Ureter (tissue), 1 donor: ENCODE measurements at places on chromosomes 1 and 21.

- DNase-seq, result no peak
Measured at GRCh38 chr1:15081102-15081501, 72.4 kb upstream of the TMEM51 start.

GRCh38 chr1:180548686-180549317 lies 10.0 kb upstream of the OVAAL start:
- no peak for DNase-seq

- DNase-seq, result no peak
Measured at GRCh38 chr1:9922342-9922741, 12.3 kb upstream of the CTNNBIP1 start.

GRCh38 chr21:46564391-46564790 lies 40.5 kb downstream of the S100B start:
- no peak for DNase-seq

DNA sequence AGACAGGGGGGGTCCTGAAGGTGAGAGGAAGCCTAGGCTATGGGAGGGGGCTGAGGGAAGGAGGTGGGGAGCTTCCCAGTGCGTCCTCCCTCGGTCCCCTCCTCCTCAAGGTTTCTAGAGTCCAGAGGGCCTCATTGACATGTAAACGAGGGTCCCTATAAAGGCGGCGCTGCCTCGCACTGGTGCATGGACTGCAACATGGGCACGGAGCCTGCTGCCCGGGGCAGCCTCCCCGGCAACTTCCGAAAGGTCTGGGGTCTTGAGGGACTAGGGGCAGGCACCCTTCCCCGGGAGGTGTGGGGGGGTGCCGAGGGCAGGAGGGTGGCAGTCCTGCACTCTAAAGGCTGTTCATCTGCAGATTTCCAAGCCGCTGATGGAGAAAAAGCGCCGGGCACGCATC lies at the start of gene HES3:
Gene HES3 (plus strand): TSS at position 187 of the 400 bp plus-strand sequence. CDS start 187 bp downstream, at position 374.
- no peak for DNase-seq

GRCh38 chr1:191343816-191344215 lies 814.4 kb upstream of the RGS18 start:
- DNase-seq, result no peak

DNA sequence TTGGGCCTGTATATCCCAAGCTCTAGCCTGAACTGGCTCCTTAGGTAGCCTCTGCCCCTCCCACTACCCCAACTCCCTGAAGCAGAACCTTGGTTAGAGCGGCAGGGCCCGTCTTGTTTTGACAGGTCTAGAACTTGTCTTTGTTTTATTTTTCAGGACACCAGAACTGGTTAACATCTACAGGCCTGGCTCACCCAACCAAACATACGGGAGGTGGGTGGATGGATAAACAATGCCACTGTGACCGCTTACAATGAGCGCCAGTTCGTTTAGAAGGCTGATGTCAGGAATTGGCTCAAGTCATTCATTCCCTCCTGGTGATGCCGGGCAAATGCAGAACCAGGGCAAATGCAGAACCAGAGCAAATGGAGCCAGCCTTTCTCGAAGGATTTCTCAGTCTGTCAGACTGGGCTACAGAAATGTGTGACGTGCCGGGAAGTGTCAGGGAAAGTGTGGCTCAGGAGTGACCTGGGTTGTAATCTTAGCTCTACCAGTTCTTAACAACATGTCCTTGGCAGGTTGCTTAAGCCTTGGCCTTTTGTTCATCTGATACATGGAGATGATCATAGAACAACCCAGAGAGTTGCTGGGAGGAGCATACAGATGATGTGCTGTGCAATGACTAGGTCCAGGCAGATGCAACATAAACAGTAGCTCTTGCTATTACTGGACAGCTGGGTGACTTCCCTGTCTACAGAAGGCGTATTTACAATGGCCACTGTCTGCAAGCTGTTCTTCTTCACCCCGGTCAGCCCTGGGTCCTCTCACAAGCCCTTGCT lies 30.5 kb upstream of the BTG2 start:
- DNase-seq, result peak; percentile 77

DNA sequence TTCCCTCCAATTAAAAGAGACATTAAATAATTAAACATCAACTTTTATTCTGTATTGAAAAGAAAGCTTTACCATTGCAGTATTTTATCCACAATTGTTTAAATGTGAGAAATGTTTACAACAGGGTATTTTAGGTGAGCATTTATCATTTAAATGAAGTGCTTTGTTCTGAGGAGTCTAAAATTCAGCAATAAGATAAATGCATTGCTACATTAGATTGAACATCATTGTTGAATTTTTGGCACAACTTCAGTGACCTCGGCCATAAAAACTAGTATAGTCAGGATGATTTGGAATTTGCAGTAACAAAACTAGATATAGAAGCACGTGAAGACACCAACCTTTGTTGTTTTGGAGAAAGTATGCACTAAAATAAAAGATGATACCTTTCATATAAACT lies 692.9 kb downstream of the USP25 start:
- no peak for DNase-seq

GRCh38 chr1:151520359-151520758 lies 9.2 kb downstream of the CGN start:
- no peak for DNase-seq

- DNase-seq, result no peak
Measured at GRCh38 chr1:203381151-203381751, 30.3 kb upstream of the FMOD start.

GRCh38 chr1:240395336-240395735 lies 216.6 kb downstream of the GREM2 start:
- no peak for DNase-seq

DNA sequence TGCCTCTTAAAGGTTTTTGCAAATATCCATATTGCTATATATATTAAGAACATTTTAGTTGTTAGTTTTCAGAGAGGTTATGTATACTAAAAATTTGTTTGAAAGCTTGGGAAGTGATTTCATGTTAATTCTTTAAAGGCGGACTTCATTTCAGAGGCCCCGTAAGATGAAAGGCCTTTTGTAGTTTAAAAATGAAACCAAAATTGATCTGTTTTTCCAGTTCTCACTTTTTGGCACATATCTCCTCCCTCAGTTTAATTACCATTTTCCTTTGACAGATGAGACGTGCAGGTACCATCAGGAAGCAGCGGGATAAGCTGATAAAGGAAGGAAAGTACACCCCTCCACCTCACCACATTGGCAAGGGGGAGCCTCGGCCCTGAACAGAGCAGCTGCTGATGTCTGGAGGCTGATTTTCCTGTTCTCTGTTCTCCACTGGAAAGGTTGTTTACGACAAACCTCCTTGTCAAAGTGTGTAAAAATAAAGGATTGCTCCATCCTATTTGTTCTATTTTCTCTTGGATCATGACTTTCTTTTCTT lies 8.0 kb downstream of the NDUFS5 start:
- DNase-seq, result no peak

DNA sequence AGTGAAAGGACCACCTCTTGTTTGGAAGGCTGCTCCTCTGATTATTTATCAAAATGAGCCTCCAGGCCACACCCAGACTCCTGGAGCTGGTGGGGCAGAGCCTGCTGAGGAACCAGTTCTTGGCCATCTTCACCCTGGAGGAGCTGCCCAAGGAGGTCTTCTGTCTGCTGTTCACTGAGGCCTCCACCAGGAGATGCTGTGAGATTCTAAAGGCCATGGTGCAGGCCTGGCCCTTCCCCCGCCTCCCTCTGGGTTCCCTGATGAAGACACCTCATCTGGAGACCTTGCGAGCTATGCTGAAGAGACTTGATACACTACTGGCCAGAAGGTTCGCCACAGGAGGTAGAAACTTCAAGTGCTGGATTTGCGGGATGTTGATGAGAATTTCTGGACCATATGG lies 61.7 kb upstream of the GJA8 start:
- no peak for DNase-seq

GRCh38 chr1:161989108-161989507 lies 34.6 kb downstream of the OLFML2B start:
- no peak for DNase-seq

- DNase-seq, result no peak
Measured at GRCh38 chr1:197961449-197961848, 44.3 kb downstream of the LHX9 start.

GRCh38 chr1:156123356-156124196 lies 9.1 kb downstream of the LMNA start:
- peak; percentile 97 for DNase-seq

DNA sequence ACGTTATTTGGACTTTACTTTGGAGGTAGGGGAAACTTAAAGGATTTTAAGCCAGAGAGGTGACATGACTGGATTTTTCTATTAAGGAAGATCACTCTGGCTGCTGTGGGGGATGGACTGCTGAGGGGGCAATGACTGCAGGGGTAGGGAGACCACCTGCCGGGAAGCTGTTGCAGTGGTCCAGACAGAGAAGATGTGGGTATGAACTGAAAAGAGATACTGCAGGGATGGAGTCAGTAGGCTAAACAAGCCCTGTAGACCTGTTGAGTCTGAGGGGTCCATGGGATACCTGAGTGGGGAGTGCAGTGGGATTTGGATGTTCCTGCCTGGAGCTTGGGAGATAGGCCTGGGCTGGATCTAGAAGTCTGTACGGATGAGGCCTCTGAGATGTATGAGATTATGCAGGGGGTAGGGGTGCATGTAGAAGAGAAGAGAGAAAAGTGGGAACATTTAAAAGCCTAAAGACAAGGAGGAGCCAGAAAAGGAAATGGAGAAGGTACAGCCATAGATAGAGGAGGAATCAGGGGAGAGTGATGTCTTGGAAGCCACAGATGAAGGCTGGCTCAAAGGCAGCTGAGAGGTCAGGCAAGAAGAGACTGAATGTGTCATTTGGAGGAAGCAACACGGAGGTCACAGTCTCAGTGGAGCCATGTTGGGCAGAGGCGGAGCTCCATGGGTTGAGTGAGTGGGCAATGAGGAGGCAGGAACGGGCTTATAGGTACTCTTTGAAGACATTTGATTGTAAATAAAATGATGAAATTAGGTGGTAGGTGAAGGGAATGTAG lies 25.9 kb upstream of the KCNA2 start:
- no peak for DNase-seq

- DNase-seq, result no peak
Measured at GRCh38 chr1:112546076-112546475, 37.3 kb downstream of the WNT2B start.

DNA sequence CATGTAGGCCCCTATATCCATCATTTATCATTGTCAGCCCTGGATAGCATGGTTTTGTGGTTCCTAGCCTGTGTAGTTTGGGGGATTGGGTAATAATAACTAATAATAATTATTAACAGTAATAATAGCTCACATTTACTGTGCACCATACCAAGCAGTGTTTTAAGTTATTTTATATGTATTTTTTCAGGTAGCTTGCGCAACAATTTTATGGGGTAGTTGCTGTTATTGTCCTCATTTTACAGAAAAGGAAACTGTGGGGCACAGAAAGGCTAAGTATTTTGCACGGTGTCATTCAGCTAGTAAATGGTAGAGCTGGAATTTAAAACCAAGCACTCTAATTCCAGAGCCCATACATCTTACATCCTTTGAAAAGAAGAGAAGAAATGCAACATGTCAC lies 179.8 kb downstream of the HS2ST1 start:
- no peak for DNase-seq

- no peak for DNase-seq
Measured at GRCh38 chr1:112054510-112054909, 65.0 kb upstream of the KCND3 start.

DNA sequence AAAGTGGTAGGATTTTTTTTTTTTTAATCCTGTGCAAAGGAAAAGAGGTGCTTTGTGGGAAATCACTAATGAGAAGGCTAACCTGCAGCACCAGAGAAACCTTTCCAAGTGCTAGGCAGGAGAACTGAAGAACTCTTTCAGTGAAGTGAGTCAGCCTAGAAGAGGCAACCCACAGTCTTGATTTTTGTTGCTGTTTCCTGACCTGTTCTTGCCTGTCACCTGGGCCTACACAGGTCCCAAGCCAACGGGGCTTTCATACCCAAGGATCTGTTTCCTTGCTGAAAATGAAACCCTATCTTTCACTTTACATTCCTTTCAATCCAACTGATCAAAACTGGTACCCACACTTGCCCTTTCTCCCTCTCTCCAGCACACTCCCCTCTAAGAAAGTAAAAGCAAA lies 7.1 kb upstream of the IKBKE start:
- no peak for DNase-seq

DNA sequence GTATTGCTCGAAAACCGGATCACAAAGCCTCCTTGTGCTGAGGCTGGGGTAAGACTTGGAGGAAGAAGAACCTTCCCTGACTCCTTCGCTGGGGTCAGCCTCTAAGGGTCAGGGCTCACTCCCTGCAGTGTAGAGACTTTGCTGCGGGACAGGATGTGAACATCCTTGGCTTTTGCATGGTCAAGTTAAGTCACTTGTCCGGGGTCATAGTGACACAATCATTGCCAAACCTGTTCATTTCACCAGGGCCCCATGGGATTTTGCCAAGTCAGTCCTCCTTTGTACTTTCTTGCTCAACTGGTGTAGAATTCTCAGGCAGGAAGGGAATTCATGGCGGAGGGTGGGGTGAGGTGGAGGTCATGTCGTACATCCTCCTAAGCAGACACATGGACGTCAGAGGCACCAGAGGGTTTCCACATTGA lies 24.7 kb upstream of the IL10 start:
- no peak for DNase-seq

DNA sequence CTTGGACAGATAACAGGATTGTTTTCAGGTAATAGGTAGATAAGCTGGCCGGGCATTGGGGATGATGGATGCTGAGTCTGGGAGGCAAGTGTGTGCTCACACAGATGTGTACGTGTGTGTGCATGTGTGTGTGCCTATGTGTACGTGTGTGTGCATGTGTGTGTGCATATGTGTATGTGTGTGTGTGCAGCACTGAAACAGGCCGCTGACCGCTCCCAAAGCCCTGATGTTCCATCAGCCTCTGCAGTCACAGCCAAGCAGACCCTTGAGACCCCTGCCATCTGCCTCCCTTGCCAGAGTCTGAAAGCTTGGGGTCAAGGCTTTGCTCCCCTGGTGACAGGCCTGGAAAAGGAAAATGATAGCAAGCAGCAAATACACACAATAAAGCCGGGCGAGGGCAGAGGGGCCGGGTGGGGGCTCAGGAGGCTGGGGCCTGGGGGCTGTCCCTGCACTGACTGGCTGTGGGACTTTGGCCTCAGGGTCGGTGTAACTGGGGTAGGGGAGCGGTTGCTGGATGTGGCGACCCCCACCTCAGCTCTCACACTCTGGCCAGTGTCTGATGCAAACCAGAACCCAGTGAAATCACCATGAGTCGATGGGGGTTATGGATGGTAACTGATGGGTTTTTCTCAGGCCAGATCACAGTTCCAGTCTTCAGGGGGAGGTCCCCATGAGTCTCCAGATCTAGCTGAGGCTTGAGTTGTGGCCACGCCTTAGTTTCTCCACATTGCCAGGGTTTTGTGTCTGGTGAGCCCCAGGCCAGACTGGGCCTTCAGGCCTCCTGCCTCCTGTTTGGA lies 9.2 kb upstream of the TNFRSF8 start:
- DNase-seq, result no peak

GRCh38 chr21:18661842-18662241 lies 258.3 kb upstream of the TMPRSS15 start:
- DNase-seq, result no peak

GRCh38 chr1:201505503-201505890 lies 1.4 kb downstream of the CSRP1 start:
- no peak for DNase-seq

- DNase-seq, result no peak
Measured at GRCh38 chr1:206846487-206846886, 18.9 kb upstream of the IL20 start.

- DNase-seq, result peak; percentile 31
Measured at GRCh38 chr1:205535866-205536758, 31.6 kb downstream of the CDK18 start.

GRCh38 chr1:94039514-94039870 lies 81.5 kb downstream of the ABCA4 start:
- DNase-seq, result peak; percentile 60
